T-helper 2 cell treated with Interferon-gamma antibody and Interleukin-4, amounts not matched to agents 5 μg/mL and 100 μg/mL, for 36 hours (primary cell): ENCODE measurements at places on chromosomes 6 and 20.

DNA sequence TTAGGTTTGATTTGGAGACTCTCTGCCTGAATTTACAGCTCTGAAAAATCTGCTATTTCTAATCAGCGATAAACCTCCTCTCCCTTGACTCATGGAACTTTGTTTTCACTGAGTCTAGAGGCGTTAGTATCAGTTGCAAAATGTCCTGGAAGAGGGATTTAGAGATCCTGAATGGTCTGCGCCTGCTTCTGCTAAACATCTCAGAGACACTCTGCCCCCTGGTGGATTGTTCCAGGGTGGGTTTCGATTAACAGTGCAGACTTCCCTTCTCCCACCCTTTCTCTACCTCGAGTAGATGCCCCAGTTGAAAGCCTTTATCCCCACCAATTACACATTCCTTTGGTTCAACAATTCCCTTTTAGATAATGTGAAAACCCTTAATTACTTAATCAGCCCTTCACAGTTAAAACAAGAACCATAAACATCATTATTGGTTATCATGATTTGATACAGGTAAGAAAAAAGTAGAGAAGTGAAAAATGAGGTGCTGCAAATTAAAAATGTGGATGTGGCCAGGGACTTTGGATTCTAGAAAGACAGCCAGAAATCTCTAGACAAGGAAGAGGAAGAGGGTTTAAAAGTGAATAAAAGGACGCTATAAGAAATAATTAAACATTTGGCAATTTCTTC lies 5.5 kb downstream of the HTR1B start:
- DNase-seq, result no peak

- DNase-seq, result no peak
These were observed 224.4 kb upstream of the FLRT3 start for GRCh38 chr20:14561741-14562221.

DNA sequence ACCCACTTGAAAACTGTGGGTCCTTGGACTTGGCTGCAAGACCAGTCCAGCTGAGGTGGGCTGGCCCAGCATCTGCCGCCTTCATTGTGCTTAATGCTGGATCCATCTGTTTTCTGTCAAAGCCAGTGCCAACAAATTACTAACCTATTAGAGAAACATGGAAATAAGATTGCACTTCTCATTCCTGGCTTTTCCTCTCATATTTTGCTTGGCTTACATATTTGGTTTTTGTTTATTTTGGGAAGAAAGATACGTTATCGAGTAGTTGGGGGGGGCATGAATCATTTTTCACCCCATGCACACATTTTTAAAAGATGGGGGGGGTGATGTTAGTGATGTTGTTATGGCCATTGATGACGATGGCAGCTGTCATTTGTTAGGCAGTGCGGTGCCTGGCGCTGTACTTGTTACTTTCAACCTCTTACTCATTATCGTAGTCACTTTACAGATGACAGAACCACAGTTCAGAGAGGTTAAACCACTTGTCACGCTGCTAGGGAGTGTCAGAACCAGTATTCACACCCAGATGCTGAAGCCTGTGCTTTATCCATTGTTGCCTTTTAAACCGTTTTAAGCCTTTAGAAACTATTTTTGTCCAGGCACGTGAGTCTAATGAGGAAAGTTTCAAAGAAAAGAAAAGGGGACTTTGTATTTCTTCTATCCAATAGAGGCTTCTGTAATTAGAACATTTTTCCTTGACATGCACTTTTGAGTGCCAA lies 180.0 kb downstream of the TMEM242 start:
- no peak for DNase-seq

DNA sequence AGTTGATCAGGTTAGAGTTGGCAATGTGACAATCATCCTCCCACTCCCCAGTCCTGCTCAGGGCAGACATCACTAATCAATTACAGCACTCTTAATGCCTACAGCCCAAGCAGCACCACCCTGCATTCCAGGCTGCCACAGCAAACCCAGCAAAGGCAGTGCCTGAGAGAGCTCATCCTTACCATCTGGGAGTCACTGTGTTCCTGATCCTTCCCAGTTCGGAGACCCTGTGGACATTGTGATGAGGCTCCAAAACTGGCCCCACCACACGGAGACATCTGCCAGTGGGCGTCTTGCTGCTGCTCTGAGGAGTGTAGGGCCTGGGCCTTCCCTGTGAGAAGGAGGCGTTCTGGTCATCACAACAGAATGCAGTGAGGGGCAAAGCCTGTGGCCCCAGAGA lies 216.5 kb upstream of the CST7 start:
- DNase-seq, result no peak

GRCh38 chr20:13611611-13612125 lies 27.1 kb downstream of the TASP1 start:
- no peak for DNase-seq

DNA sequence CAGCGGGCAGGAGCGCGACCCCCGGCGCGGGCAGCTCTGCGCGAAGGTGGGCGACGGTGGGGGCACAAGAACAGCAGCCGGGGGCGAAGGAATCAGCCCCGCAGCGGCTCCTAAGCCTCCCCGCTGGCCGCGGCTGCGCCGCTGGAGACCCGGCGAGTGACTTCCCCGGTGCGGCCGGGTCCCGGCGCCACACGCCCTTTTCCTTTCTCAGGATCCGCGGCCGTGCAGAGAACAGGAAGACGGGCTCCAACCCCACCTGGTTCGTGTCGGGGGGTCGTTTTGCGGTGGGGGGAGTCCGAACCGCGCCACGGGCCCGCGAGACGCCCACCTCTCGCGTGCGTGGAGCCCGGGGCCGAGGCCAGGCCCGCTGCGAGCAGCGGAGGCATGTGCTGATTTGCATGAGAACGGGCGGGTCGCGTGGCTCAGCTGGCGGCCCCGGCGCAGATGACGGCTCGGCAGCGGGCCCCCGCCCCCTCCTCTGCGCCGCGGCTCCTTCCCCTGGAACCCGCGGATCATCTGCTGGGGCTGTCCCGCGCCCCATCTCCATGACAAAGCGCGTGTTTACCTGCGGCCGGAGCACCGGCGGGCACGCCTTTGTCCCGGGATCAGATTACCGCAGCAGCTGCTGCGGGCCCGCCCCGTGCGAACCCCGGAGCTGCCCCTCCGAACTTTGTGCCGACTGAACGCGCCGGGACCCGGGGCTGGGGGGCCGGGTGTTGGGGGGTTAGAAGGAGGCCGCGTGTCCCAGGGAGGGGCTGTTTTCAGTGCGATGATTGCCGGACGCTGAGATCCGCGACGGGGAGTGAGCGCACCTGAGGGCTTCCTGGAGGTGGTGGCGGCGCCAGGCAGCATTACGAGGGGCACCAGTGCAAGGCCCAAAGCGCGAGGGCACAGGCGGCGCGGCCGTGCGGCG lies 4.9 kb upstream of the DLL1 start:
- peak; percentile 28 for DNase-seq

- no peak for DNase-seq
These were observed 60.6 kb downstream of the ADNP start for GRCh38 chr20:50870561-50871161.

DNA sequence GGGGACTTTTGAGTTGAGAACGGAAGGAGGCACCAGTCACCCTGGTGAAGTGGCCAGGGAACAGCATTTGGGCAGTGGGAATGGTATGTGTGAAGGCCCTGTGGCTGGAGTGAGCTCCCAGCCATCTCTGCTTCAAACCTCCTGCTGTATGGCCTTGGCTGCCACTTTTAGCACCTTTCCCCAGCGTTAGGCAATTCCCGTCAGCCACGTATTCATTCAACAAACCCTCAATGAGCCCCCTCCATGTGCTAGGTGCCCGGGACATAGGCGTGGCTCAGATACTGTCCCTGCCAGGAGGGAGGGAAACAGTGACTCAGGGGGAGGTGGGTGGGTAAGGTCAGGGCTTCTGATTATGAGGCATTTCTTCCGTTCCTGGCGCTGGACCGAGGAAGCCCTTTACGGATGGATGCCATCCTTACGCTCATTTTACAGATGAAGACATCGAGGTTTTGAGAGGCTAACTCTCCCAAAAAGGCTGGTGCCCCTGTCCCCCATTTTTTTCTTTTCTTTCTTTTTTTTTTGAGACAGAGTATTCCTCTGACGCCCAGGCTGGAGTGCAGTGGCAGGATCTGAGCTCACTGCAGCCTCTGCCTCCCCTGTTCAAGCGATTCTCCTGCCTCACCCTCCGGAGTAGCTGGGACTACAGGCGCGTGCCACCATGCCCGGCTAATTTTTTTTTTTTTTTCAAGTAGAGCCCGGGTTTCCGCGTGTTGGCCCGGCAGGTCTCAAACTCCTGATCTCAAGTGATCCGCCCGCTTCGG lies 37.5 kb downstream of the SRC start:
- DNase-seq, result no peak

GRCh38 chr6:57252975-57253374 lies 30.9 kb upstream of the RAB23 start:
- no peak for DNase-seq

GRCh38 chr6:98839781-98840361 lies 5.5 kb downstream of the POU3F2 start:
- DNase-seq, result no peak

DNA sequence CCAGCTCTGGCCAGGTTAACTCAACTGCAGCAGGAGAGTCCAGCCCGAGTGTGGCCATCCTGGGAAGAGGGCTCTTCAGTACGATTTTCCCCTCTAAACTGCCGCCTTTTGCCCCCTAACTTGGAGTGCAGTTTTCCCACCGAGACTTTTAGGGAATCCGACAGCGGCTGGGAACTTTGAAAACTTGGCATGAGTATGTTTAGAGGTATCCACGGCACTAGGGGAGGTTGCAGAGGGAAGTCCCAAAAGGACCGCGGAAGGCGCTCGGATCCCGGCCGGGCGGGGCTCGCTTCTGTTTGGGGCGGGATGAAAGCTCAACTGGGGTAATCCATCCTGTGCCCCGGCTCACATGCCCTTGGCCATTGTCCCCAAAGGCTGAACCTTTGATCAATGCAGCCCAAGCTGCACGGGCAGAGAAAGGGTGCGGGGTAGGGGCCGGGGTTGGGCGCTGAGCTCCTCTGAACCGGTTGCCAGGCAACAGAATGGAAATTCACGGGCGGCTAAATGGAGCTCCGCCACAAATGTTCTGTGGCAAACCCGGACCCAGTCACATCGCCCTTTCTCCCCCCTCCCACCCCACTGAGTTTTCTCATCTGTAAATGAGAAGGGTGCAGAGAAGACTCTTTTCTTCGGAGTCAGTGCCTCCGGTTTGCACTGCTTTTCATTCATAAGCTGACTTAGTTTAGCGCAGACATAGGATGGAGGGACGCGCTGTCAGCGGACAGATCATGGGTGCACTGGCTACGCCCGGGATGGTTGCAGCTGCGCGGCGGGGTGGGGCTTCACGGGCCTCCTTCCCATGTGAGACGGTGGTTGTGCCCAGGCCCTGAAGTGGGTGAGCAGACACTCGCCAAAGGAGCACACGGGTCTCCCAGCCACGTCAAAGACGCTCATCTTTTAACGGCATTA lies 2.3 kb downstream of the BMP6 start:
- no peak for DNase-seq
